ENCODE measurements at places on chromosomes 3 and 15.

GRCh38 chr15:36172955-36173354, 406.5 kb upstream of the CDIN1 start:
- no peak for DNase-seq

- DNase-seq: no peak
Measured at GRCh38 chr15:85831415-85832113, 36.8 kb upstream of the KLHL25 start.

DNA sequence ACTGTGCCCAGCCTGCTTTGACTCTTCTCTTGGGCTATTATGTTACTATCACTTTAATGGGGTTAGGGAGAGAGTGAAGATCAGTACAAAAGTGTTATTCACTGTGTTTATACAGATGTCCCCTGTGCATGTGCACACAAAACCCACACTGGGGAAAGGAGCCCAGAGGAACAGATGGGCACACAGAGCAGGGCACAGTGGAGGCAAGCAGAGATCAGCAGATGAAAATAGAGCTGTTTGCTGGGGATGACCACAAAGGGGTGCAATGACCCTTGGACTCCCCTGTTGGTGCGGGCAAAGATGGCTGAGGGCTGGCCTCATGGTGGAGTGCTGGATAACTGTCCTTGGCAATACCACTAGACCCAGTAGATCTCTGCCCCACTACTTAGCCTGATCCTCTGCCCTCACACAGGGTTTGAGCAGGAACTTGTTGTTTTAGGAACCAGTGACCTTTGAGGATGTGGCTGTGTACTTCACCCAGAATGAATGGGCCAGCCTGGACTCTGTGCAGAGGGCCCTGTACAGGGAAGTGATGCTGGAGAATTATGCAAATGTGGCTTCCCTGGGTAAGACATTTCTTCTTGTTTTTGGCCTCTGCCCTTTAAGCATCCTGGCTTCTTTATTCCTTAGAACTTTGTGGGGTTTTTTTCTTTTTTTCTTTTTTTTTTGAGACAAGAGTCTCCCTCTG, 5.3 kb downstream of the ZNF620 start:
- no peak for DNase-seq

- no peak for DNase-seq
Measured at GRCh38 chr3:169448501-169448900, 215.0 kb downstream of the MECOM start.

DNA sequence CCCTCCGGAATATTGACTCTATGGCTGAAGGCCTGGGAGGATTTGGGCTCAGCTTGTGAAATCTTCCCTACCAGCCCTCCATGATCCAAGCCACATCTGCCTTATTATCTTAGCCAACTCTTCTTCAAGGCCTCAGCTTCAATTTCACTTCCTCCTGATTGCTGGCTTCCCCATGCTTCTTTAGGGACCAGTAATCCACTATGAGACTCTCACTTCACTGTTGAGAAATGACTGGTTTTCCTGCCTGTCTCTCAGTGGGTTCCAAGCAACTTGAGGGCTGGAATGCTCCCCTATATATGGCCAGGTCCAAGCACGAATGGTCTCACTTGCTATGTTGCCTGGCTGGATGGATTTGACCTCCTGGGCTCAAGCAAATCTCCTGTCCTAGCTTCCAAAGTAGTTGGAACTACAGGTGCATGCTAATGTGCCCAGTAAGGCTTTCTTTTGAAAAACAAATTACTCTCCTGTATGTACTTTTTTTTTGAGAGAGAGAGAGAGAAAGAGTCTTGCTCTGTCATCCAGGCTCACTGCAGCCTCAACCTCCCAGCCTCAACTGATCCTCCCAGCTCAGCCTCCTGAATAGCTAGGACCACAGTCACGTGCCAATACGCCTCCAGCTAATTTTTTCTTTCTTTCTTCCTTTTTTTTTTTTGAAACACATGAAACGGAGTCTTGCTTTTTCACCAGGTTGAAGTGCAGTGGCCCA, 7.9 kb upstream of the PIK3CB start:
- no peak for DNase-seq

DNA sequence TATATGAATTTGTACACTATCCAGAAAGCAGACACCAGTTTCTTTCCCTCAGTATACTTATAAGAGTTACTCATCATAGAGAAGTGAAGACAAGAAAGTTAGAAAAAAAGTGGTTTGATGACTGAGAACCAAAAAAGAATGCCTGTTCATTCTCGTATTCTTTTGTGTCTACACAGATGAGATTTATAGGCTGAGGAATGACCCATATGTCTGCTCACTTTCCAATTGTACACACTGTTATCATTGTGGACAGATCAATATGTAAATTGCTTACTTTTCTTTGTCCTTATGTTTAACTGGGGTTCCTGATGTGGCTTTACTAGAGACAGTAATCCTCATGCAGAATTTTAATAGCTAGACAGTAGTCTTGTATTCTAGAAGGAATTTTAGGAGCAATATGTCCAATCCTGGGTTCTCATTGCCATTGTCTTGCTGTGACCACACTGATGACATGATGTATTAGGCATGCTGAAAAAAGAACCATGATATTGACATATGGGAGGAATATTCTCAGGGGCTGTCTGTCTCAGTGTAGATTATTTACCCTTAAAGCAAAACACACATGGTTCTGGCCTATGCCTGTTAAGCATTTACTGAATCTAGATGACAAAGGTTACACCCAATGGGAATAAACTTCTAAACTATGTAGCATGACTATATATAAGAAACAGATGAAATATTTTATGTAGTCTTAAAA, 669.7 kb downstream of the ROBO1 start:
- no peak for DNase-seq

- no peak for DNase-seq
Measured at GRCh38 chr3:40185029-40185695, 124.3 kb upstream of the EIF1B start.

DNA sequence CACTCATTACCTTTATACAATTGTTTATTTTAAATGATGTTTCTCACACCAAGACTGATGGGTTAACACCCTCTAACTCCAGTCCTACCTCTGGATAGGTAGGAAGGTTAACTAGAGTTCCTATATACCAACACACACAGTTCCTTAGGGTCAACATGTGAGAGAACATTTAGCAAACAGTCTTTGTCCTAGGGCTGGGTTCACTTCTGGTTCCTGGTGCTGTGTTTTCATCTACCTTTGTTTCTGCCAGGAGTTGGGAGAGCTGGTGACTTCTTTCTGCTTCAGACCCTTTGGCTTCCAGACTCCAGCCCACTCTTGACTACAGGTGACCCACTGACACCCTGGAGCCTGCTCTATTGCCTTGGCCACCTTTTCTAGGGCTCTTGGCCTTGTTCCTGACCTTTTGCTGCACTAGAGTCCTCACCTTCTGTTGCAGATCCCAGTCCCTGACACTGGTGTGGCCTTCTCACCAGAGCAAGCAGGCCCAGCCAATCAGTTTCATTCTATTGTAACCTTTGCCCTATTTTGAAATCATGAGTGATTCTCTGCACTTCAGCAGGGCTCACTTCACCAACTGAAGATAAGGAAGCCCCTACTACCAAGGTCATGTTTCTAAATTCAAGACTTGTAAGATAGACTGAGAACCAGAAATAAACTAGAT, 50.0 kb upstream of the SECISBP2L start:
- DNase-seq: no peak

GRCh38 chr3:105933871-105934270, 65.1 kb upstream of the CBLB start:
- no peak for DNase-seq

- DNase-seq: no peak
Measured at GRCh38 chr3:160909917-160910316, 153.9 kb downstream of the PPM1L start.

DNA sequence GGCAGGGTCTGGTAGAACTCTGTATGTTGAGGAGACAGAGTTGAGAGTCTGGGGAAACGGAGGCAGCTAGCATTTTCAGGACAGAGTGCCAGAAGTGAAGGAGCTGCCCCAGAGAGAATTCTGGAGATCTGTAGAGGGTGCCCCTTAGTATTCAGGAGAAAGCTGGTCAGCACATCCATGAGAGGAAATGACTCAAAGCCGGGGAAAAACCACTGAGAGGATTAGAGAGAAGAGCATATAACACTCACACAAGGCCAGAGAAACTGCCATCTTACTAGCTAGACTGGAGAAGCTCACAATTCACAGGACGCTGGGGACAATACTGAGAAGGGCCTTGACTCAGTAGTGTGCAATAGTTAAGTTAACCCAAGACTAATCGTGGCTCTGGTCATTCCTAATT, 75.7 kb upstream of the DPPA4 start:
- DNase-seq: no peak

GRCh38 chr3:37993460-37993819, 2.9 kb downstream of the VILL start:
- DNase-seq: no peak

GRCh38 chr15:40992241-40992741, 39.0 kb downstream of the CHAC1 start:
- DNase-seq: no peak

- DNase-seq: no peak
Measured at GRCh38 chr3:178406206-178406605, 130.0 kb upstream of the KCNMB2 start.

DNA sequence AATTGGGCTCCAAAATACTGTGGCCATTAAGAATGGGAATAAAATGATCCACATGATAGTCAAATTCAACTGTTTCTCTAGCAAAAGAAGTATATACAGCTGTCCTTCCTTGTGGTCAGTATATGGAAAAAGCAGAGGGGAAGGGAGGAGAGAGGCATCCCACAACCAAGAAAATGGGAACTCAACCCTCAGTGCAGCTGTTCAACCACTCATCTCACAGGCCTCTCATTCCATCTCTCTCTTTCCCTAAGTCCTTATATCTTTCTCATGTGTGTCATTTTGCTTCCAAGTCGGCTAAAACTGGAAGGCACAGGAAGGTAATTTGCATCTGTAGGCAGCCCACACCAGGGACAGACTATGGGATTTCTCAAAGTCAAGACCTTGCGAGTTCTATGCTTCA, 27.5 kb downstream of the AVEN start:
- DNase-seq: no peak

- DNase-seq: peak; percentile 98
Measured at GRCh38 chr3:183099026-183099837, at the start of gene MCCC1. Gene MCCC1 (minus strand): TSS chr3:183099496. CDS start chr3:183099440, 56 bp downstream.

GRCh38 chr3:25938566-25939325, 148.9 kb downstream of the OXSM start:
- no peak for DNase-seq

DNA sequence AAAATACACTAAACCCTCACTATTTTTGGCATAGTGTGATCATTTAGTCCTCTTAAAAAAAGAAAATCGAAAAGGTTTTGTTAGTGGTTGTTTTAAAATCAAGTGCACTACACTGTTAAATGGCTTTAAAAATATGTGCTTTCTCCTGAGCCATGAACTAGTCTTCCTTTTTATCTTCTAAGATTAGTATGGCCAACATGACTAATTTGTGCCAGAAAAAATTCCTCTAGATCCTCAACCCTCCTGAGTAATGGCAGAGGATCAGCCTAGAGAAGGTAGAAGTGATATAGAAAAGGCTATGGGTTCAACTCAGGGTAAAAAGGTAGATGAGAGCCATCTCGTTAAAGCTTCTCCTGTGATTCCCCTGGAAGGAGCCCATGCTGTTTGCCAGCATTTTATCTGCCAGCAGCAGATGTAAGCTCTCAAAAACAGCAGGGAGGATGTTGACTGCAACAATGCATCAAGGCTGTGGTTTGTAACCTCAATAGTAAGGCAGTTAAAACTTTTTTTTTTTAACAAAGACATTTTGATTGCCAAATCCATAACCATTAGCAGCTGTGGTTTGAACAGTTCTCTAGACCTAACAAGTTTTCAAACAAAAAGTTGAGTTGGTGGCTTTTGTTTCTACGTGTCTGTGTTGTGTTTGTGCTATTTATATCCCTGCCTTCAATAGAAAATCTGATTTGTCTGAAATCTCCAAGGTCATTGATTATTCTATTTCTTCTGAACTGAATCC, 30.2 kb upstream of the ZNF609 start:
- peak; percentile 67 for DNase-seq

DNA sequence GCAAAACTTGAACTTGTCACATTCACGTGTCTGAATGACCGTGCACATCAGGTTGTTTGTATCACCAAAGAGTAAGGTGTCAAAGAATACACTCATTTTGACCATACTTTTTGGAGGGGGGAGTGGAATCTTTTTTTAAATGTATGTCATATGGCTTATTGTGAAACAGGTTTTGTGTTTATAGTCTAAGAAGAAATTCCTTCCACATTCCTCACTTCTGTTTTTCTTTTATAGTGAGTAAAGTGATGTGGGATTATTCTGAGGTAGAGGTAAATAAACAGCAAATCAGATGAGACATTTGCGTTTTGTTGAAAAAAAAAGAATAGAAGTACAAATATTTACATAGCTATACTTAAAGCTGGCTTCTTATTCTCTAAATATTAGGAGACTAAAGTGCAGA, 33.0 kb downstream of the SRP14 start:
- no peak for DNase-seq

GRCh38 chr3:13087320-13087990, 14.2 kb upstream of the IQSEC1 start:
- DNase-seq: no peak

GRCh38 chr3:134232151-134232550, 18.5 kb downstream of the RYK start:
- no peak for DNase-seq

DNA sequence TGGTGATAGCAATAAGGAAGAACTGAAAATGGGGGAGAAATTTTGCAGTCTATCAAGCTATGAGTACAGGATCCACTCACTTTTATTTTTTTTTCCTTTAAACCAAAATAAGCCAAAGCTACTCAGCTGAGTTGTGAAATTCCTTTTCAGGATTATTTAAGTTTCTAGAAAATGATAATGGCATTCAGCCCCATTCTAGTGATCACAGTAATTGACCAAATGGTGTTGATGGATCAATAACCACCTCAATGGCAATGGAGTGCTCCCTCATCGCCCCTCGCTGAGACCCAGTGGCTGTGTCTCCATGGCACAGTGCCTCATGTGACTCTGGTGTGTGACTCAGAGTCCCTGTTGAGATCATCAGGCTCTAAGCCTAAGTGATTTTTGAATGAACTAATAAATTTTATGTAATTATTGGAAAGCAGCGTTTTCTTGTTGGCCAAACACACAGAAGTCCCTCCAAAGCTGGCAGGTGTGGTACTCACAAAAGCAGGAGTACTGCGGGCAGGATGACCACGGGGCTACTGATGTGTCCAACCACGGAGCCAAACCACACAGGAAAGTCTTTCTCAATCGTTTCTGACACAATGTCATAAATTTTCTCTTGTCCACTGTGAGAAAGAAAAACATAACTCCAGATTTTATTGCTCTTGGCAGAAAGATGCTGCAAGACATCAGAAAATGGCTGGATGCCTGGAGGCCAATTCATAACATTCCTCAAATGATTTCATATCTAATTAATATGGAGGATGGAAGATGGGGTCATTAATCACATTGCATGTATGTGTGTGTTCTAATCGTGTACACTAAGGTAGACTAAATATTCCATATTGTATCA, 14.4 kb upstream of the STARD5 start:
- DNase-seq: no peak
